ENCODE measurements at places on chromosomes 7 and 10. TPM values are rescaled to one million over a fixed set of nuclear protein-coding genes. Genes with fewer than 3 reads are reported as not detected.

Gene ZPBP
- not detected for total RNA-seq

Gene CFAP46
- total RNA-seq = 0.56 TPM

Gene CYP2C18
- not detected for total RNA-seq

Gene FBXL13
- total RNA-seq = 0.83 TPM

- H3K36me3 ChIP-seq = peaks cover 1% of the 10 kb centered on the region
- DNase-seq = no peak
- H3K4me1 ChIP-seq = peaks cover 54% of the 10 kb centered on the region
- H3K4me3 ChIP-seq = no peak overlapping the region
Measured at GRCh38 chr10:17066000-17066399, 63.6 kb downstream of the CUBN start.
